ENCODE measurements at places on chromosomes 4 and X.

DNA sequence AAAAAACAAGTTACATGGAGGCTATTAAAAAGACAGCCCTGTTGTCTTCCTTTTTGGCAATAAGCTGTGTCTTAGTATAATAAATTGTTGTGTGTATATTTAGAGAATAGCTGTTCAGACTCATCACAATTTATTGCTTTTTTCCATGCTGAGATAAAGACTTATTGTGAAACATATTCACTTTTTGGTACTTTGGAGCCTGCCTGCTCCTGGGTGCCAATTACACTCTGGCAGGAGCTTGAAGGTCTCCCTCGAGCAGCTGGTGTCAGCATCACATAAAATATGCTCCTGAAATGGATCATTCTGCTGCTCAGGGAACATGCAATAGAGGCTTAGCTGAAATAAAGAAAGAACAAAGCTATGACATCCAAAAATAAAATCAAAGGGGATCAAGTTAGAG is 211.6 kb upstream of the DKK2 start:
- DNase-seq, result no peak

GRCh38 chr4:28350485-28350884 is 1489.8 kb downstream of the STIM2 start:
- no peak for DNase-seq

DNA sequence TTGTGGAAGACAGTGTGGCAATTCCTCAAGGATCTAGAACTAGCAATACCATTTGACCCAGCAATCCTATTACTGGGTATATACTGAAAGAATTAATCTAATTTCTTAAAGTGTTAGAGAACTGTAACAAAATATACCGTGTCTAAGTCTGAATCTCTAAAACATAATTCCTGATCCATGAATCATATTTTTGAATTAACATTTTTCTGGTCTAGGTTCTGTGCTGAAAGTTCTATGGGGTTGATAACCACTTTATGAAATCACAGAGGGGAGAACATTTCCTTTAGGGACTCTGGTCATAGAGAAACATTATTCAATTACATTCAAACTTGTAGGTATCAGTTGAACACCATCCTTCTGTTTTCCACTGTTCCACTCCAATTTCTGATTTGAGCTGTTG is 91.9 kb upstream of the ETNPPL start:
- DNase-seq, result no peak

- no peak for DNase-seq
Observed at GRCh38 chr4:141912831-141913230, 276.4 kb downstream of the IL15 start.

DNA sequence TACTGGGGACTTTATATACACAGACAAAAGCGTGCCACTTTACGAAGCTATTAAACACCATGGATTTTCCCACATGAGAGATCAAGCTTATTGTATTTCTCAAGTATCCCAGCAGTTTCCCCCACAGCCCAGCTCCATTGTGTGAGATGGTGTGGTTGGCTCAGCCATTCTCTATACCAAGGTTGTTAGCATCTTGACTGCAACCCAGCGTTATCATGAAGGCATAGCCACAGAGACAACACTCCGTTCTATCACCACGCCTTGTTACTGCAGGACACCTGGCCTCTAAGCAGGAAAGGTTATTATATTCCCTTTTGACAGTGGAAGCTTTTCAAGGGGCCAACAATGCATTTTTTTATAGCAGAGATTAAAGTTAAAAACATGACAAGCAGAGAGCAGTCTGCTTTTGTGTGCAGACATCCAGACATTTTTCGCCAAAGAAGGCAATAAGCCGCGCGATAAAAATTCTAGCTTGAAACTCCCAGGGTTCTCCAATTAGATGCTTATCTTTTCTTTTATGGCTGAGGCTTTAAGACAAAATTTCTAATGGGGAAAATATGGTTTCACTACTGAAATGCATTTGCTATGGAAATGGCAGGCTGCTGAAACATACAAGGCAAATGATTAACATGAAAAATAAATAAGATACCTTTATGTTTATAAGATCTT is 206.1 kb downstream of the MID1 start:
- DNase-seq, result no peak

GRCh38 chr4:174192943-174193342 is 90.5 kb downstream of the FBXO8 start:
- DNase-seq, result no peak

DNA sequence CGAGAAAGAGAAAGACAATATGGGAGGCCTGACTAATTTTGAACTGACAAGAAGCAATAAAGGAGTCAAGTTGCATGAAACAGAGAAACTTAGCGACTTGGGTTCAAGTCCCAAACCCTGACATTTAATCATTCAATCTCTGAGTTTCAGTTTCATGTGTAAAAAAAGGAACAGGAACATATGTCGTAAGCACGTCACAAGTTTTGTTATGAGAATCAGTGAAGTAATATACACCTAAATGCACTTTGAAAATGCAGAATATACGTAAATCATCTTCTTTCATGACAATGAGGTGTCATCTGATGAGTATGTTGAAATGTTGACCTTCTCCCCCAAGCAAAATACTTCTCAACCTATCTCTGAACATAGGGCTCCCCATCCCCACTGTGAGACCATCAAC is 10.4 kb downstream of the ACOT9 start:
- DNase-seq, result no peak
